Type B pancreatic cell (in vitro differentiated cells): ENCODE measurements at places on chromosomes 3 and 15. TPM values are rescaled to one million over a fixed set of nuclear protein-coding genes. Genes with fewer than 3 reads are reported as not detected.

DNA sequence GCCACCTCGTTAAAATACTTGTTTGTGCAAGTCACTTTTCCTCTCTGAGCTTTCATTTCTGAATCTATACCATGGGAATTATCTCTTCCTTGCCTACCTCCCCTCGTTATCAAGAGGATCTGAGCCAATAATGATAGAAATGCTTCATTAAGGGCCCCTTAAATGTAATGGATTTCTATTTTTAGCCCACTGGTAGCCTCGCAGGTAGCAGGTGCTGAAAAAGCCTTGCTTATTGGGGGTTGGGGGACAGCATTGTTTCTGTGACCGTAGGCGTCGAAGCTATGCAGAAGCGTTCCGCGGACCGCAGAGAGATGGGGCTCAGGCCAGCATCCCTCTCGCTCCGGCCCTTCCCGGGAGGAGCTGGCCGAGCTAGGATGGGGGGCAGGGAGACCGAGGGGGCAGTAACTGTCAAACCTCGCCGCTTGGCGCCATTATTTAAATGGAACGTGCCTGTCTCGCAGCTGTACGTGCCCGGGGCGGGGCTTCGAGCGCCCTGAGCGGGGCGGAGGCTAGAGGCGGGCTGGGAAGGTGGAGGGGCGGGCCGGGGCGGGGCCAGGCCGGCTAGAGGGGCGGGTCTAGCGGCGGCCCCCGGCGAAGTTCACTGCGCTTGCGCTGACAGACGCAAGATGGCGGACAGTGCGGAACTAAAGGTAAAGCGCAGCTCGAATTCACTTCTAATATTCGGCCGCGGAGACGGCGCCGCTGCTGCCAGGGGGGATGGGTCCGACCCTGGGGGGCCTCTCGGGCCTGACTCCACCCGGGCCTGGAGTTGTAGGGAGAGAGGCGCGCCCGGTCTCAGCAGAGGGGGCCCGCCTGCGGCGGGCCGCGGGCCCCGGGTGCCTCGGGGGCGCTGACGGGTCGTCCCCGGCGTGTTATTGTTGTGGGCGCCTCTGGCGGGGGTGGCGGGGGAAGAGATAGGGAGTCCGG, at the start of gene PIAS1:
Gene PIAS1 (plus strand): TSS at position 615 of the 927 bp plus-strand sequence. CDS start 12 bp downstream, at position 627.
- peaks cover 4% of the 10 kb centered on the region for H3K36me3 ChIP-seq
- H3K27ac ChIP-seq: peak within 1 kb of the TSS; percentile 97
- DNase-seq: peak; percentile 94
- peaks cover 36% of the 10 kb centered on the region for H3K4me1 ChIP-seq
- H3K27me3 ChIP-seq: no peaks in the 10 kb centered on the region
- H3K4me3 ChIP-seq: peak within 1 kb of the TSS; percentile 100

- H3K4me3 ChIP-seq: no peak overlapping the region
- no peaks in the 10 kb centered on the region for H3K27me3 ChIP-seq
- peaks cover 5% of the 10 kb centered on the region for H3K36me3 ChIP-seq
- DNase-seq: no peak
- H3K4me1 ChIP-seq: peaks cover 9% of the 10 kb centered on the region
- no peak overlapping the region for H3K27ac ChIP-seq
Observed at GRCh38 chr3:157351981-157352380, 84.7 kb upstream of the PTX3 start.

GRCh38 chr3:123552095-123552714, 32.6 kb downstream of the HACD2 start:
- H3K27me3 ChIP-seq: no peaks in the 10 kb centered on the region
- no peak overlapping the region for H3K4me3 ChIP-seq
- peaks cover 3% of the 10 kb centered on the region for H3K4me1 ChIP-seq

- DNase-seq: no peak
- peak overlapping the region; percentile 91 for H3K4me3 ChIP-seq
- H3K36me3 ChIP-seq: no peaks in the 10 kb centered on the region
- peaks cover 87% of the 10 kb centered on the region for H3K27me3 ChIP-seq
Observed at GRCh38 chr15:62164396-62165103, 535 bp downstream of the C2CD4B start.

DNA sequence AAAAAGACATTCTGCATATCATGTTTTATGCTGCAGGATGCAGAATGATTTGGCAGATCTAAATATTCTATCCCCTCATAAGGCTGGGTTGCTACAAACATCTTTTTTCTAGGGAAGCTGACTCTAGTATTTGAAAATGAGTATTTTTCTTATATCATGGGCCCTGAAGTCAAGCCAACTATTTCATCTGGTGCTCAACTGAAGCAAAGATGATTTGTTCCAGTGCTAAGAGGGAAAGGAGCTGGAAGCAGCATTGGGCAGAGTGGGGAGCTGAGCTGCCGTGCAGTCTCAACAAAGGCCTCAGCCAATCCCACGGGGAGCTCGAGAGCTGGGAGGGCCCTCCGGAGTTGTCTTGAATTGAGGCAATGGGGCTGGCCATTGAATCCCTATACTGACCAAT, 155.3 kb upstream of the SLCO3A1 start:
- no peaks in the 10 kb centered on the region for H3K27me3 ChIP-seq
- H3K4me1 ChIP-seq: peaks cover 27% of the 10 kb centered on the region
- no peak for DNase-seq
- H3K27ac ChIP-seq: no peak overlapping the region
- no peak overlapping the region for H3K4me3 ChIP-seq
- no peaks in the 10 kb centered on the region for H3K36me3 ChIP-seq

GRCh38 chr3:51717446-51717845, 10.6 kb downstream of the GRM2 start:
- no peak for DNase-seq
- H3K27me3 ChIP-seq: peaks cover 17% of the 10 kb centered on the region
- H3K36me3 ChIP-seq: no peaks in the 10 kb centered on the region
- no peak overlapping the region for H3K4me3 ChIP-seq

Gene GUCA1C
- total RNA-seq: not detected in 2 replicates

Gene EHHADH
- total RNA-seq: 5.3 and 14.4 TPM in 2 replicates
